ENCODE measurements at places on chromosomes 4 and X.

GRCh38 chr4:170652571-170652970, 562.8 kb upstream of the AADAT start:
- DNase-seq: no peak

- no peak for DNase-seq
Observed at GRCh38 chr4:52925531-52925968, 63.4 kb downstream of the RASL11B start.

DNA sequence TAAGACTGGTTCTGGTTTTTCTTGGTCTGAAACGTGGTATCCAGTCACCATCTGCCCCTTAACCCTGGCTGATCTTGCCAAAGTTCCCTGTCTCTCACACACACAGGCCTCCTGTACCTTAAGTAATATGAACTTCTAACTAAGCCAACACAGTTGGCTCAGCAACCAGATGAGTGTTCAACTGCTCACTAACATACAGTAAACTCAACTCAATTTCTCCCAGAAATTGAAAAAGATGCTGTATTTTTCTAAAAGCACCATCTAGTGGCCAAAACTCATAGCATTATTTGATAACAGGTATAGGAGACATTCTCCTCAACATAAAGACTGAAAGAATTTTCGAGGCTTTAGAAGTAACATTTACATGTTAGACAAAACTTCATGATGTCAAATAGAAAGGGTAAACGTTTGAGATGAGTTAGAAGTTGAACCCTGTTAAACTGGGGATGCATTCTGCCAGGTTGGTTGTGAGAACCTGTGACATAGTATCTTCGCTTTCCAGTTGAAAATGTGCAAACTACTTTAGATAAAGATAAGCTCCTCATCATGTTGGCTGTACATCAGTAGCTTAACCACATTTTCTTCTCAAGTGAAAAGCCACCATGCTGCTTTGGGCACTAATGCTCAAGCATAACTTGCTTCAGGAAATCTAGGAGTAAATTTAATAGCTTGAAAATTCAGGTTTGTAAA, 31.2 kb downstream of the CCNI start:
- peak; percentile 37 for DNase-seq

DNA sequence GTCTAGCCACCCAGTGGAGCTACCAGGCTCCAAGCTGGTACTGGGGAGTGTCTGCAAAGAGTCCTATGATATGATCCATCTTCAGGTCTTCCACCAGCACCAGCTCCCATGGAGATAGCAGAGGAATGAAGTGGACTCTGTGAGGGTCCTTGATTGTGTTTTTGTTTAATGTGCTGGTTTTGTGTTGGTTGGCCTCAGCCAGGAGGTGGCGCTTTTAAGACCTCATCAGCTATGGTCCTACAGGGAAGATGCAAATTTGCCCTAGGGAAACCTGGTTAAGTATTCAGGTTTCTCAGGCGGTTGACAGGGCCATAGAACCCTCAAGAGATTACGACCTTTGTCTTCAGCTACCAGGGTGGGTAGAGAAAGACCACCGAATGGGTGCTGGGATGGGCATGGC, 1141.1 kb downstream of the STIM2 start:
- DNase-seq: no peak

DNA sequence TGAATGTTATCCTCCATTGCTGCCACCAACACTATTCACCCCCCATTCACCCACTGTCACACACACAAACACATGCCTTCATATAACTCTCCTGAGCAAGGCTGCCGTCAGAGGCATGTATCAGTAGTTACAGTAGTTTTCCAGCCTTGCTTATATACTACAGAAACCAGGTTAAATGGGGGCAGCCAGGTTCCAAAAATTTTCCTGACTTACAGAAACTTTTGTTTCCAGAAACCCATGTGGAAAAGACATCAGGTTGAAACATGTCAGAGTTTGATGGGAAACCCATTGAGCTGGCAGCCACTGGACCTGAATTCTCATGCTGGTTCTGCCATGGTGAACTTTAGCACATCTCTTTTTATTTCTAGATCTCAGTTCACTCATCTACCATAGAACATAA, 64.0 kb downstream of the COX18 start:
- DNase-seq: no peak

DNA sequence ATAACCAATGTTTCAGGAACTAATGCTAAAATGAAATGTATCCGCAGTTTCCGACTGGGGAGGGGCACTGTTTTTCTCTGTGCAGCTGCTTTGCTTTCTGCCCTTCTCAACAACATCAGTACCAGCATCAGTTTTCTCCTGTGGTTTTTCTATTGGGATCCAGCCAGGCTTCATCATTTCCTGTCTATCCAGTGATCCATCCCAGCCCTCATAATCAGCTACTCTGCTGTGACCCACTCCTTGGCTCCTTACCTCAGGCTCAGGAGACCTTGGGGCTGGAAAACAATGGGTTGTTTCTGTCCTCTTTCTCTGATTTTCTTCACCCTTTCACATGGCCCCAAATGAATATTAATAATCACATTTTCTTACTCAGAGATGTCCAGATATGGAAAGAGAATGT, 222.2 kb upstream of the DKK2 start:
- DNase-seq: peak; percentile 78

- no peak for DNase-seq
Observed at GRCh38 chr4:13344216-13344615, 139.9 kb downstream of the RAB28 start.

DNA sequence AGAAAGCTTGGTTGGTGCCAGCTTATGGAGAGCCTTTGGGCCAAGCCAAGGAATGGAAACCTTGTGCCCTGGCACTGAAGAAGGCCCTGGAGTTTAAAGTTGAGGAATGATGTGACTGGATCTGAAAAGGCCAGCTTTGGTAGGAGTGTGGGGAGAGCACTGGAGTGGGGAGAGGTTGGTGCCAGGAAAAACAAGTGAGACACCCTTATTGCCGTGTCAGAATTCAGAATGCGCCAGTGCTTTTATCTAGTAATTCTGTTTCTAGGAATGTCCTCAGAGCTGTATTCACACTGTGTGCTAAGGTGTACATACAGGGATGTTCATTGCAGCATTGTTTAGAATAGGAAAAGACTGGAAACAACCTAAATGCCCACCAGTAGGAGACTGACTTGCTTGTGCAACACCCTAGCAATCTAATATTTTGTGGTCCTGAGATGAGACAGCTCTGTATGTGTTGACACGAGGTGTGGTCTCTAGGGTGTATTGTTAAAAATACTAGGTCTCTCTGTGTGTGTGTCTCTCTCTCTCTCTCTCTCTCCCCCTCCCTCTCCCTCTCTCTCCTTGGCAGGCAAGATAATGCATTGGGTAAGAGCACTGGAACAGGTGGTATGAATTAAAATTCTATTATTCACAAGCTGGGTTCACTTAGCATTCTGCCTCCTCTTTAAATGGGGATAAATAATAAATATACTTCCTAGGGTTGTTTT, 107.8 kb downstream of the GATB start:
- DNase-seq: peak; percentile 76

DNA sequence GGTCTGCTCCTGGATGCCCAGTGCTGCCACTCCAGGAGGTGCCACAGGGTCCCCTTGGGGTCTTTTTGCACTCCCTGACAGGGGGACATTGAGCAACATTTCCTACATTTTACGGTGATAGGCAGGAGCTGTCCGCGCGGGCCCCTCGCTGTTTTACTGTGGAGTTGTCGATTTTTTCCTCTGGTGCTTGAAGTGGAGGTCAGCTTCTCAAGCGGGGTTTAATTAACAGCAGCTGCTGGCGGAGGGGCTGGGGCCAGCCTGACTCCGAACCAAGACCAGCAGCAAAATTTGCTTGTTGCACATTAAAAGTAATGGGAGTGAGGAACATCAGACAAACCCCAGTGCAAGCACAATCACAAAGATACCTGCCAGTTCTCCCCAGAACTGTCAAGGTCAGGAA, 13.2 kb upstream of the SH3TC1 start:
- no peak for DNase-seq

GRCh38 chr4:76702440-76703122, 195.4 kb downstream of the SOWAHB start:
- no peak for DNase-seq

DNA sequence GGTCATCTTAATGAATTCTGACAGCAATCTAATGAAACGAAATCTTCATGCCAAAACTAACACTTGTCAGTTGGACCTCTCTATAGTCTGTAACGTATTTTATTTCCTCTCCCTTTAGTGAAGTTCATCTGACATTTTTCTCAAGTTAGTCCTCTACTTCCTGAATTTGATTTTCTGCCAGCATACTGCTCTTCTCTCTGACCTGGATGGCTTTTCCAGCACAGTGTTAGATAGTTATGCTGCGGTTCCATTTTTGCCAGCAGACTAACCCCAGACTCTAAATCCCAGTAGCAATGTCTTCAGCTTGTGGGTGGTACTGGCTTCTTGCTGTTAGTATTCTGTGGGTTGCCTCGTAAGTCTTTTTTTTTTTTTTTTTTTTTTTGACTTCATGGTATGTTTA, 146.7 kb upstream of the VEGFC start:
- no peak for DNase-seq

DNA sequence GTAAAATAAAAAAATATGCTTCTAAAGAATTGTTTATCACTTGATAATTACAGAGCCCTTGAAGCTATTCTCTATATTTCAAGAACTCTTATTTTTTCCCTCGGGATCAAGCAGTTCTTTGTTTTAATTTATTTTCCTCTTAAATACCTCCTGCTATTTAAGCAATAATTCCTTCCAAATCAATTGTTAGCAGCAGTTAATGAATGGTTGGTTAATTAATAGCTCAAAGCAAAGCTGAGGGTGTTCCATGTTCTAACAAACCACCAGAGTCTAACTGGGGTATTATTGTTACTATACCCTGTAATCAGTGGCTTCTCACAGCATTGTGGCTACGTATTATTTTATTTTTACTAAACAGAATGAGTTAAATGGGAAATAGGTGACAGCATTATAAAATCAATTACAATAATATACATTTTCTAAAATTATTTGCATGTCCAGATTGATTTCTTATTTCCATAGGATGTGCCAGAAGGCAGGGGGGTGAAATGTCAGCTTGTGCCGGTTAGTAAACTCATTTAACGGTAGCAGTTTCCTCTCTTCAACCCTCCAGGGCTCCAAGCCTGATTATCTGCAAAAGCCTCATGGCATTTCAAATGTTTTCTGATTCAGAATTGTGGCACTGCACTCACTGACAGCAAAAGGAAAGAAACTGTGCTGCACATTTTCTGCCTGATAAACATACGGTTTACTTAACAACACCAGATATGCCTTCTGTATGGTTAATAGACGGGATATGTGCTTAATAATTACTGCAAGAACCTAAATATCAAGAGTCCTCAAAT, 286.9 kb upstream of the EMCN start:
- no peak for DNase-seq

DNA sequence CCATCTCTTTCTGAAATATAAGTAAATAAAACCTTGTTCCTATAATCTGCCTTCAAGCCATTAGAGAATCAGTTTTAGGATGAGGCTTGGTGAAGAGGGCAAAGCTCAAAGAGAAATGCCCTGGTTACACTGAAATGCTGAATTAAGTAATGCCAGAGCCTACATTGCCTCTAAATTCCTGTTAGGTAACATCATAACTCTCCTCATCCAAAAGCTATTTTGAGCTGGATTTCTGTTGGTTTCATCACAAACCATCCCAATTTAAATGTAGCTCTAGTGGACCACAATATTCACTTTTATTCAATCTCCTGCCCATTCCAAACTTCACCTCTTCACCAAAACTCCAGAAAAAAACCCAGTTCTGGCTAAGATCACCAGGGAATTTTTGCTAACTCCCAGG, 1319.7 kb upstream of the TENM3 start:
- no peak for DNase-seq

GRCh38 chrX:151695583-151696340, 504 bp downstream of the PRRG3 start:
- DNase-seq: no peak

- no peak for DNase-seq
Observed at GRCh38 chr4:127149086-127149485, 483.7 kb upstream of the INTU start.

- DNase-seq: no peak
Observed at GRCh38 chrX:102957751-102958150, 20.7 kb downstream of the RAB40AL start.

- no peak for DNase-seq
Observed at GRCh38 chr4:184472614-184473498, 1.5 kb downstream of the IRF2 start.

- no peak for DNase-seq
Observed at GRCh38 chr4:112515198-112516065, 548 bp downstream of the NEUROG2 start.

DNA sequence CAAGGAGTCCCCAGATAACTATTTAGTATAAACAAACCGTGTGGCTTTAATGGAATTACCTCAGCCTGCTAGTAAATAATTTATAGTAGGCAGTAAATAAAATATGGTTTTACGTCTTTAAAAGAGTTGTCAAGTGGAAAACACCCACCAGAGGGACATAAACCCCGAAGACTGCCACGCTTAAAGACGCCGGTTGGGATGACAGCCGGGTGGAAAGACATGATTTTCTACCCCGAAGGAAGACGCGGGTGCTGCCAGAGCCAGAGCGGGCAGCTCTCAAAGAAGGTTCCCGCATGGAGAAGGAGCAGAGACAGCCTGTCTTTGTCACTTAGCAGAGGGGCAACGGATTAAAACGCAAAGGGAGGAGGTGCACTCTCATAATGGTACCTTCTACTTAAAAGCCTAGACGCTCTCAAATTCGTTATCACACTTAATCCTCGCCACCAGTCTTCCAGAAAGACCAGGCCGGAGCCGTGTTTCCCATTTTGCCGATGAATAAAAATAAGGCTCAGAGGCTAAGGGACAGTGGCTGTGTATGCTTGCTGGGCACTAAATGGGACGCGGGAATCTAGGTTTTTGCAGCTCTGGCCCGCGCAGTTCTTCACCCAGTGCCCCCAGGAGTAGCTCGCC, 140.5 kb upstream of the ZIC3 start:
- no peak for DNase-seq

DNA sequence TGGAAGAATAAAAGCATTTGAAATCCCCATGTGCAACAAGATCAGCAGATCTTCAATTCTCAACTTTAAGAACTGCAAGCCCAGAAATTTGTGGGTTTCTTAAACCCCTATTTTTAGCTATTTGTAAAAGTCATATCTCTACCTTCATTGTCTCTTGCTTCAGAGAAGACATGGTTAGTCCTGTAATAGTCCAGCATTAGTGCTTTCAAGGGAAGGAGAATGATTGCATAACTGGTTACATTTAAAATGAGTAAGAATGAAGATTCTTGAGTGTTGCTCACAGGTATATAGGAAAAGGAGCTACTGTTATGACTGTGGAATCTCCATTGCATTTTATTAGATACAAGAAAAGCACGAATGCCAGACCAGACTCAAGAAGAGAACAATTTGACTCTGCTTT, 84.0 kb downstream of the CCSER1 start:
- no peak for DNase-seq

DNA sequence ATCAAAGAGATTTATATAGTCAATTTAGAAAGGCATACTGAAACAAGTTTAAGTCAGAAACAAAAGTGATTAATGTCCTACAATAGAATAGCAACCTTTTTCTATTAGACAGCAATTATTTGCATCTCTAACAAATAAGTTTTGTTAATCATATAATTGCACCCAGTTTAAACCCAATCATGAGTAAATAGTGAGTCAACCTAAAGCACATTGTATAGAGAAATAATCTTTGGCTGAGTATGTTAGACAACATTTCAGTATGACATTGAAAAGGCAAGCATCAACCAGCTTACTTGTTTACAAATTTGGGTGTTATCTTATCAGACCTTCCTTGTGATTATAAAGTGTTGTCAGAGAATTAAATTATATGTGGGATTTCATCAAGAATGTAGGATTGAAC, 209.5 kb downstream of the IL15 start:
- DNase-seq: no peak

Measured in HFF-Myc (cell line).